ENCODE measurements at places on chromosomes 3 and 15.

DNA sequence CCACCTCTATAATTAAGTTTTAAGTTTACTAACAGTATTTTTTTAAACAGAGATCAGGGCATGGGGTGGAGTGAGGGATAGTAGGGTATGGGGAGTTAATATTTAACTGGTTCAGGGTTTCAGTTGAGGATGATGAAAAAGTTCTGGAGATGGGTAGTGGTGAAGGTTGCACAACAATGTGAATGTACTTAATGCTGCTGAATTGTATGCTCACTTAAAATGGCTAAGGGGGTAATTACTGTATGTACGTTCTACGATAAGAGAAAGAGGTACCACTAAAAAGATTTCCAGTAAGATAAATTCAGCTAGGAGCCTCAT lies 101.4 kb downstream of the TNIK start:
- DNase-seq: no peak

DNA sequence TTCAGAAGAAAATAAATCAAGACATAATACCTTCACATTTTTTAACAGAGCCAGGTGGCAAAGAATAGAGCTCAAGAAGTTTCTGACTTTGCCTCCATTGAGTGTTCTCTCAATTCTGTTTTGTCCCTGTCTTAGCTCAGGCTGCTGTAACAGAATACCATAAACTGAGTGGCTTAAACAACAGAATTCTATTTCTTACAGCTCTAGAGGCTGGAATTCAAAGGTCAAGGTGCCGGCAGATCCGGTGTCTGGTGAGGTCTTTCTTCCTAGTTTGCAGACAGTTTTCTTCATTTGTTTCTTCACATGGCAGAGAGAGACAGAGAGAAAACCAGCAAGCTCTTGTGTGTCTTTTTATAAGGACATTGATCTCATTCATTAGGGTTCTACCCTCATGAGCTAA lies 25.6 kb downstream of the IQCH start:
- DNase-seq: no peak

DNA sequence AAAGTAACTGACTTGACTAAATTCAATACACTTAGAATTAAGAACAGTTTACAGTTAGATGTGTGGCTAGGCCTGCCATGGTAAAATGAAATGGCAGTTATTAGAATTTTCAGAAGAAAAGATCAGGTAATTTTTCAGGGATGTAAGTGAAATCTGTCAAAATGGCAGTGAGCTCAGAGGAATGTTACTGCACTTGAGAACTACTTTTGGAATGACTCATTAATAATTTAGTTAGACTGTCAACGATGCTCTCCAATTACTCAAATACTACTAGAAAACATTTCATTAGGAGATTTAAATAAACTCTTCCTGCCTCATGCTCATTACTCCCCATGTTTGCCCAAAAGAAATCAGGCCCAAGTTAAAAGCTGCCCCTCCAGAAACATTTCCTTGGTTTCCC lies 84.4 kb downstream of the RFTN1 start:
- no peak for DNase-seq

- DNase-seq: no peak
Measured at GRCh38 chr3:123071146-123071545, 4.3 kb downstream of the PDIA5 start.

DNA sequence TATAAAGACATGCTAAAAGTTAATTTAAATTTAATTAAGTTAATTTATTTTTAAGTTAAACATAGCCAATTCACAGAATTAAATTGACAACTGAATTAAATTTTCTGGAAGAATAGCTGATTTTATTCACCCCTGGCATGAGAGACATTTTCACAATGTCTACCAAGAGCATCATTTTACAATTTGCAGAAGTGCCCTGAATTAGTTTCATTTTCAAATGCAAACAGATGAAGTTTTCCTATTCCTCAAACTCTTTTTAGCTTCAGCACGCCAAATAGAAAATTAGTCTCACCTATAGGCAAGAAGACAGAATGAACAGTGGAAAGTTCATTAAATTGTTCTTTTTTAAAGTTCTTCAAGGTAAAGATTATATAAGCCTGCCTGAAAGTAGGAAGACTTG lies 259.3 kb downstream of the ZBBX start:
- no peak for DNase-seq

DNA sequence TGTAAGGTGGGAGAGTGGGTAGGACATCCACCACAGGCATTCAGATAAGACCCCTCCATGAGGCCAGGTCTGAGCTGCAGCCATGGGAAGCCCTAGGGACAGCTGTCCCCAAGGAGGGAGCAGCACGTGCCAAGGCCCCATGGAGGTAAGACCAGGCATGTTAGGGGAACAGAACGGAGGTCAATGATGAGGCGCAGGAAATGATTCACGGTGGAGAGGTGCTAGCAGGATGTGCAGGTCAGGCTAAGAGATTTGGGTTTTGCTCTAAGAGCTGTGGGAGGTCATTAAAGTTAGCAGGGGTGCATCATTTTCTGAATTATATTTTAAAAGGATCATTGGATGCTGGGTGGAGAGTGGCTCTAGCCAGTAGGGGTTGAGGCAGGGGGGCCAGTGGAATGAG lies 66.4 kb upstream of the SNRPA1 start:
- DNase-seq: no peak

Data from NCI-H748 treated with DMSO at 0.1 percent for 48 hours (cell line).